ENCODE measurements at places on chromosomes 1 and 21.

- DNase-seq, result peak; percentile 25
Measured at GRCh38 chr1:13586001-13586400, 2.4 kb downstream of the PDPN start.

- DNase-seq, result no peak
Measured at GRCh38 chr1:46246548-46247435, 771 bp upstream of the RAD54L start.

GRCh38 chr1:67350783-67351182 lies 43.1 kb downstream of the IL12RB2 start:
- no peak for DNase-seq

DNA sequence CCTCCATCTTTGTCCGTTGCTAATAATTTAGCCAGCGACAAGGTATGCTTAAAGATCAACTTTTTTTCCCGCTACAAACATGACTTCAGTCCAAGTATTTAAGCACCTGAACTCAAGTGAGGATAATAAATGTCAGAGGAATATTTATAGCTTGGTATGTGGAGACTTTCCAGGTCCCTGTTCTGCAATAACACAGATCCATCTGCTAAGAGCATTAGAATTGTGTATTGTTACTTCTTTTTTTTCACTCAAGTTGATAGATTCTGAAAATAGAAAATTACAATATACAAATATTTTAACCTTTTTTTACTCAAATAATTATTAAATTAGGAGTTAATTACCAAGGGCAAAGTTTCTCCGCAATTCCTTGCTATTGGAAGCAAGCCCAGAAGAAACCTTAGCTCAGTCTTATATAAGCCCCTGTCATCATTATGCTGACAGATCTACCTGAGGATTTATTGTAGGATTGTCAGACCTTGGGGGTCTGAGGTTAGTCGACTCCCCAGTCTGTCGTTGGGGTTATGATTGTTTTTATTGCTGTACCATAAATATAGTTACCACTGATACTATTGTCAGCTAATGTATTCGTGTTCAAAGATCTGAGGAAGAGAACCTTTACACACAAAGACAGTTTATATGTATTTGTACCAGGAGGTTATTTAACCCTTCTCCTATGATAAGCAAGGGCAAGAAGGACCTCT lies 337.9 kb downstream of the TBX15 start:
- DNase-seq, result no peak

- DNase-seq, result no peak
Measured at GRCh38 chr1:113073479-113073950, 517 bp downstream of the LRIG2 start.

- no peak for DNase-seq
Measured at GRCh38 chr1:53954128-53954527, 8.0 kb downstream of the LRRC42 start.

Measured in caudate nucleus (tissue), 63 donors.